ENCODE measurements at places on chromosomes 1 and 21. TPM values are rescaled to one million over a fixed set of nuclear protein-coding genes. Genes with fewer than 3 reads are reported as not detected.

DNA sequence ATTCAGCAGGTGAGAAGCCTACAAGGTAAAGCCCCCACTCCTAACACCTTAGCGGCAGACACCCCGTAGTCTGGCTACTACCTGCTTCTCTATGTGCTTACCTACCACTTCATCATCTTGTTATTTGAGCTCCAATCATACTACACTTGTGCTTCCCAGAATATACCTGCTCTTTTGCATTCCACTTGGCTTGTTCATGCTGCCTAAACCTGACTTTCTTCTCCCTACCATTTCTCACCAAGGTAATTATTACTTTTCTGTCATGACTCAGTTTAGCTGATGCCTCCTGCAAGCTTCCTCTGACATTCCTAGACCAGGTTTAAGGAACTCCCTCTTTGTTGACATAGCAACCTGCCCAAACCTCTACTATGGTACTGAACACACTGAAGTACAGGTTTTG, 495.6 kb upstream of the C1orf87 start:
- H3K27me3 ChIP-seq, result no peaks in the 10 kb centered on the region
- H3K4me3 ChIP-seq, result no peak overlapping the region
- no peak overlapping the region for H3K27ac ChIP-seq
- no peaks in the 10 kb centered on the region for H3K4me1 ChIP-seq
- no peaks in the 10 kb centered on the region for H3K36me3 ChIP-seq
- DNase-seq, result no peak

- no peak overlapping the region for H3K27ac ChIP-seq
- no peak overlapping the region for H3K4me3 ChIP-seq
- peaks cover 19% of the 10 kb centered on the region for H3K27me3 ChIP-seq
- peaks cover 44% of the 10 kb centered on the region for H3K4me1 ChIP-seq
These were observed 17.6 kb upstream of the RNF187 start for GRCh38 chr1:228469413-228470162.

DNA sequence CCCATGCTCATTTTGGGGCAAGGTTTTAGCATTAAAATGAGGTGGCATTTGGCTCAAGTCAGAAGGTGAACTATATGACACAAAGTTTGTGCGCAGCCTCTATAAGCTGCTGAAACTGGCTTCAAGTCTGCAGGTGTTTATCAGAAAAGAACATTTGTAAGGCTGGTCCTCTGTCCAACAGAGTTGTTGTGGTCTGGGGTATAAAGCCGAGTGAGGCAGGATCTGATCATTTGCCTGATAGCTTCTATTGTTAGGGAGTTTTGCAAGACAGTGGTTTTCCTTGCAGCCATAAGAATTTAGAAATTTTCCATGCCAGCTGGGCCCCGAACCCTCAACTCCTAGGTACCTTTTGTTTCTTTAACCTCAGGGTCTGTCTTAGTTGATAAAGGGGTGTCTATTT, 130.8 kb downstream of the PGBD5 start:
- H3K36me3 ChIP-seq, result no peaks in the 10 kb centered on the region
- peaks cover 3% of the 10 kb centered on the region for H3K4me1 ChIP-seq
- peaks cover 34% of the 10 kb centered on the region for H3K27me3 ChIP-seq
- no peak overlapping the region for H3K27ac ChIP-seq
- H3K4me3 ChIP-seq, result no peak overlapping the region

DNA sequence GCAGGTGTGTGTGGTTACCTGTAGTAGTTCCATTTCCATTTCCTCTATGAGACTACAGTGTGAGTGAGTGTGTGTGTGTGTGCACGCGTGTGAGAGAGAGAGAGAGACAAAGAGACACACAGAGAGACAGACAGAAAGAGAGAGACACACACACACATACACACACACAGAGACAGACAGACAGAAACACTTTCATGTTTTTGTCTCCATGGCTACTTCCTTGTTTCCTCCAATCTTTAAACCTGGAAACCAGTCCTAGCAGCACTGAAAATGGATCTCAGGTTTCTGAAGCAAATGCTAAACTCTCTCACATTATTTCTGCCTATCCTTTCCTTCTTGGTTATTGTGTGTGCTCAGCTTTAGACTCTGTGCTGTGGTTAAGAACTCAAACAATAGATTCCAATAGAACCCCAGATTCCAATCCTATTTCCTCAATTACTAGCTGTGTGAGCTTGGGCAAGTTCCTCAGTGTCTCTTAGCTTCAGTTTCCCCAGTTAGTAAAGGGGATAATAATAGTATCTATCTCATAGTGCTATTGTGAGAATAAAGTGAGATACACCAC, 22.4 kb upstream of the ABCD3 start:
- no peaks in the 10 kb centered on the region for H3K4me1 ChIP-seq
- no peaks in the 10 kb centered on the region for H3K36me3 ChIP-seq
- peaks cover 2% of the 10 kb centered on the region for H3K27me3 ChIP-seq
- no peak overlapping the region for H3K4me3 ChIP-seq
- peak; percentile 14 for DNase-seq
- H3K27ac ChIP-seq, result no peak overlapping the region

GRCh38 chr1:27332536-27333281, 9.1 kb upstream of the SYTL1 start:
- H3K27ac ChIP-seq, result peak overlapping the region; percentile 60
- H3K36me3 ChIP-seq, result peaks cover 54% of the 10 kb centered on the region
- peaks cover 28% of the 10 kb centered on the region for H3K4me1 ChIP-seq
- peak; percentile 85 for DNase-seq
- H3K27me3 ChIP-seq, result no peaks in the 10 kb centered on the region

DNA sequence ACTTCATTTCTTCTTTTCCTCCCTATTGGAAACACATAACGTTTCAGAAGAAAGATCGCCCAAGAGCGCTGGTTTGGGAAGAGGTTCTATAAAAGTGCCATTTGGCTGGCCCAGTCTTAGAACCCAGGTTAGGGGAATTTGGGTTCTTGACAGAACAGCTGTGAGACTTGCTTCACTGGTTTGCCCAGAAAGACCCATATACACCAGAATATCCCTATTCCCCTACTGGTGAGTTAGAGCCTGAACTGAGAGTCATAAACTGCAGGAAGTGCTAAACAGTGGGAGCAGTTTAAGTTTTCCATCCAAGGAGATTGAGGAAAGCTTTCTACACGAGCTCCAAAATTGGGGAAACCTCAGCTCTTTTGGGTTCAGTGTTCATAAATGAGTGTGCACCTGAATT, 275.2 kb downstream of the VAV3 start:
- H3K4me3 ChIP-seq, result no peak overlapping the region
- H3K36me3 ChIP-seq, result no peaks in the 10 kb centered on the region
- no peaks in the 10 kb centered on the region for H3K4me1 ChIP-seq
- no peak overlapping the region for H3K27ac ChIP-seq

DNA sequence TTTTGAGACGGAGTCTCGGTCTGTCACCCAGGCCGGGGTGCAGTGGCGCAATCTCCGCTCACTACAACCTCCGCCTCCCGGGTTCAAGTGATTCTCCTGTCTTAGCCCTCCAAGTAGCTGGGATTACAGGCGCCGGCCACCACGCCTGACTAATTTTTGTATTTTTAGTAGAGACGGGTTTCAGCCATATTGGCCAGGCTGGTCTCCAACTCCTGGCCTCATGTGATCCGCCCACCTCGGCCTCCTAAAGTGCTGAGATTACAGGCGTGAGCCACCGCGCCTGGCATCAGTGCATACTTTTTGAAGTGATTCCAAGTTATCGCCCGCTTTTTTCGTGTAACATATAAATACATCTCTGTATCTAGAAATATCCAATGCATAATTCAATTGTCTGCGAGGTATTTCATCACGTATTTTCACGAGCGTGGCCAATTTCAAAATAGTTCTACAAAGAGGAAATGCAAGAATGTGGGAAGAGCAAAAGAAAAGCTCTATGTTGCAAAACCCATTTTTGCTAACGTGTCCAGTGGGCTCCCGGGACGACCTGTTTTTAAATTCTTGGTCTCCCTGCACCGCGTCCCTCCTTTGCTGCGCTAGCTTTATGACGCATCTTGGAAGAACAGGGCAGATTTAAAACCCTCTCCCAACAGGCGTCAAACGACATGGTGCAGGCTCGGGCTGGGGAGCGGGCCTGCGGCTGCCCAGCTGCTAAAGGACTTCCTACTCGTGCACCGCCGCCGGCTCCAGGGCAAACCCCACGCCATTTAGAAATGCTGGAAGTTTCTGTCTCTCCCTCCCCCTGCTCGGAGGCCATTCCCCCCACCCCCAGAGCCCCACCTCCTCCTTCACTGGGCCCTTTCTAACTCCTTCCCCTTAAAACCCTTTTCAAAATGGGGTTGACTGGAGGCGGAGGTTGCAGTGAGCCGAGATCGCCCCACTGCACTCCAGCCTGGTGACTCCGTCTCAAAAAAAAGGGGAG, 923 bp upstream of the IFNGR2 start:
- peak overlapping the region; percentile 75 for H3K27ac ChIP-seq
- H3K36me3 ChIP-seq, result peaks cover 5% of the 10 kb centered on the region
- peak overlapping the region; percentile 74 for H3K4me3 ChIP-seq
- DNase-seq, result peak; percentile 55
- H3K4me1 ChIP-seq, result peaks cover 33% of the 10 kb centered on the region

- no peak overlapping the region for H3K27ac ChIP-seq
- H3K4me3 ChIP-seq, result no peak overlapping the region
- no peaks in the 10 kb centered on the region for H3K27me3 ChIP-seq
- DNase-seq, result no peak
- H3K4me1 ChIP-seq, result peaks cover 6% of the 10 kb centered on the region
These were observed 17.8 kb downstream of the COPA start for GRCh38 chr1:160325252-160325651.

The OR2L3 gene
- not detected for total RNA-seq

DNA sequence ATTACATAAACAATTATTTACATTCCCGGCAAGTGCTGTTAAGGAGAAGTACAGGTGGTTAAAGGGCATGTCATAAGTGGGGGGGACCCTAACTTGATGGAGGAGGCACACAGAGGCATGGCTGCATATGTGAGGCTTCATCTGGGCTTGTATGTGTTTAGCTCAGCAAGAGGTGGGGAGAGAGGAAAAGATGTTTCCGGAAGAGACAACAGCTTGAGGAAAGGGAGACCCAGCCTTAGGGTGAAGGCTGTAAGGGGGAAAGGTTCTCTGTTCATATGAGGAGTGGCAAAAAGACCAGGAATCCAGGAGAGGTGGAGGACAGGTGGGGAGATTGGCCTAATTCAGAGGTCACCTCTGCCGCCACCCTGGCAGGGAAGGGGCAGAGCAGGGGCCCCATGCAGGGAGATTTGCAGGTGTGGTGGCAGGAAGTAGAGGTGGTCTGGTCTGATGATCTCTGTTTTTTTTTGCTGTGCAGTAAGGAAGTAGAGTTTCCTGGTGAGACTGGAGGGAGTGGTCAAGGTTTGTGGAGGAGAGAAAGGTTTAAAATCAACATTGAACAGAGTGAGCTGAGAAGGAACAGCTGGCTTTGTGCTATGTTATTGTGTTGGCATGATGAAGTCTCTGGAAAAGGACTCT, 9.0 kb downstream of the TRAF5 start:
- H3K27me3 ChIP-seq, result no peaks in the 10 kb centered on the region
- peak; percentile 80 for DNase-seq
- H3K4me1 ChIP-seq, result peaks cover 80% of the 10 kb centered on the region
- peak overlapping the region; percentile 82 for H3K4me3 ChIP-seq
- peaks cover 45% of the 10 kb centered on the region for H3K36me3 ChIP-seq
- peak overlapping the region; percentile 74 for H3K27ac ChIP-seq

The CD1B gene
- total RNA-seq, result not detected

- peaks cover 47% of the 10 kb centered on the region for H3K36me3 ChIP-seq
- H3K27ac ChIP-seq, result peak overlapping the region; percentile 38
- H3K4me1 ChIP-seq, result peaks cover 19% of the 10 kb centered on the region
- H3K27me3 ChIP-seq, result no peaks in the 10 kb centered on the region
- DNase-seq, result peak; percentile 89
- no peak overlapping the region for H3K4me3 ChIP-seq
These were observed 9.2 kb upstream of the KCNQ4 start for GRCh38 chr1:40774266-40774998.

The DISP3 gene
- total RNA-seq, result 0.31 TPM

GRCh38 chr1:169941982-169942830, 48.5 kb upstream of the SCYL3 start:
- H3K27me3 ChIP-seq, result no peaks in the 10 kb centered on the region
- no peak overlapping the region for H3K27ac ChIP-seq
- no peak for DNase-seq
- H3K4me3 ChIP-seq, result no peak overlapping the region
- H3K4me1 ChIP-seq, result no peaks in the 10 kb centered on the region

The CD34 gene
- not detected for total RNA-seq

GRCh38 chr1:5742032-5742431, 250.2 kb downstream of the NPHP4 start:
- no peaks in the 10 kb centered on the region for H3K36me3 ChIP-seq
- no peak overlapping the region for H3K27ac ChIP-seq
- no peaks in the 10 kb centered on the region for H3K4me1 ChIP-seq
- no peak for DNase-seq
- no peak overlapping the region for H3K4me3 ChIP-seq

GRCh38 chr1:185535621-185536020, 198.6 kb upstream of the HMCN1 start:
- H3K4me1 ChIP-seq, result peaks cover 13% of the 10 kb centered on the region
- peaks cover 2% of the 10 kb centered on the region for H3K36me3 ChIP-seq
- H3K27ac ChIP-seq, result no peak overlapping the region
- DNase-seq, result no peak

The COA6 gene
- total RNA-seq, result 67.7 TPM

The USH2A gene
- not detected for total RNA-seq

GRCh38 chr1:96968983-96969382, 247.4 kb downstream of the PTBP2 start:
- H3K27me3 ChIP-seq, result peaks cover 3% of the 10 kb centered on the region
- H3K27ac ChIP-seq, result no peak overlapping the region
- no peaks in the 10 kb centered on the region for H3K36me3 ChIP-seq
- no peak overlapping the region for H3K4me3 ChIP-seq
- H3K4me1 ChIP-seq, result no peaks in the 10 kb centered on the region

DNA sequence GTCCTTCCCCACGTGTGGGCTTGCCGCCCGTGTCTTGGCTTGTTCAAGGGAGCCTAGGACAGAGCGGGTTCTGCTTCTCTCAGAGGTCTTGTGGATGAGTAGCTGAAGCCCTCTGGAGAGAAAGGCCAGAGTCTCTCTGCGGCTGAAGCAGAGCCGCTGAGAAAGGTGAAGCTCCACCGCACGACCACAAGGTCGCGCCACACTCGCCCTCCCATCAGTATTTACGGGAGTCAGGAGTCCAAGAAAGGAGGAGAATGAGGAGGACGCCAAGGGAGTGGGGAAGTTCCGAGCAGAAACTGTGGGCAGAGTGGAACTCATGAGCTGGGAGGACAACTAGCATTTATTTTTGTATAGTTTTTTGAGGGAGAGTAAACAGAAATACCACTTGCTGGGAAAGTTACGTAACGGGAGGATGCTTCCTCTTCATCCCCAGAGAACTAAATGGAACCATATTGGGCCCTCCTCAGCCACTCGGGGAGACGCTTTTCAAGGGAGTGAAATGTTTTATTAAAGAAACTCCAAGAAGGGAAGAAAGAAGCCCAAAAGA, 51.6 kb upstream of the HAO2 start:
- H3K27ac ChIP-seq, result no peak overlapping the region
- peaks cover 2% of the 10 kb centered on the region for H3K4me1 ChIP-seq

The OSBPL9 gene
- total RNA-seq, result 47.9 TPM

The SLFNL1 gene
- total RNA-seq, result 0.14 TPM
